ENCODE measurements at places on chromosomes 4 and X. TPM values are rescaled to one million over a fixed set of nuclear protein-coding genes. Genes with fewer than 3 reads are reported as not detected.

The WAS gene
- 17.7 TPM for polyA plus RNA-seq

The GEMIN8 gene
- 23.2 TPM for polyA plus RNA-seq

The ABCD1 gene
- 6.2 TPM for polyA plus RNA-seq

The ADH5 gene
- polyA plus RNA-seq = 94.4 TPM

The ADAM29 gene
- polyA plus RNA-seq = not detected

The RAPGEF2 gene
- polyA plus RNA-seq = 1.8 TPM

The NPNT gene
- polyA plus RNA-seq = not detected

The TACC3 gene
- polyA plus RNA-seq = 15.1 TPM
